ENCODE measurements at places on chromosomes 16 and 17. TPM values are rescaled to one million over a fixed set of nuclear protein-coding genes. Genes with fewer than 3 reads are reported as not detected.
A peak's percentile ranks its signal among the peaks of the same experiment; 100 is the strongest.

- DNase-seq, result no peak
Observed at GRCh38 chr16:57318240-57318970, 33.9 kb upstream of the PLLP start.

DNA sequence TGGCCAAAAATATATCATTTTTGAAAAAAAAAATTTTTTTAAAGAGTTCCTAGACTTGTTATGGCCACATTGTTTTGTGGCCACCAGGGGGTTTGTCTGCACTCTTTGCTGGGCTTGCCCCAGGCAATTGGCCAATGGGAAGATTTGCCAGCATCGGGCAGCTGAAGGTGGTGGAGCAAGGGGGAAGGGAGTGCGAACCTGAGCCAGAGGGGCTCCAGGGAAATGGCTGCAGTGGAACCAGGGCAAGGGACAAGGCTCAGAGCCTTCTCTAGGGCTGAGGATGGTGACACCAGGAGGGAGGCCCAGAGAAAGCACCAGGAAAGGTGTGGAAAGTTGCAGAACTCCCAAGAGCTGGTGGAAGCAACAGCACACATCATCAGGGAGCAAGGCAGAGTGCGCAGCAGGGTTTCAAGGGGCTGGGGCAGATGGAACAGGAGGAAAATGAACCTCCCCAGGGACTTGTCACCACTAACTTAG, 15.5 kb upstream of the CMIP start:
- DNase-seq, result peak; percentile 46

- DNase-seq, result no peak
Observed at GRCh38 chr17:72711521-72712310, 380.8 kb downstream of the SLC39A11 start.

DNA sequence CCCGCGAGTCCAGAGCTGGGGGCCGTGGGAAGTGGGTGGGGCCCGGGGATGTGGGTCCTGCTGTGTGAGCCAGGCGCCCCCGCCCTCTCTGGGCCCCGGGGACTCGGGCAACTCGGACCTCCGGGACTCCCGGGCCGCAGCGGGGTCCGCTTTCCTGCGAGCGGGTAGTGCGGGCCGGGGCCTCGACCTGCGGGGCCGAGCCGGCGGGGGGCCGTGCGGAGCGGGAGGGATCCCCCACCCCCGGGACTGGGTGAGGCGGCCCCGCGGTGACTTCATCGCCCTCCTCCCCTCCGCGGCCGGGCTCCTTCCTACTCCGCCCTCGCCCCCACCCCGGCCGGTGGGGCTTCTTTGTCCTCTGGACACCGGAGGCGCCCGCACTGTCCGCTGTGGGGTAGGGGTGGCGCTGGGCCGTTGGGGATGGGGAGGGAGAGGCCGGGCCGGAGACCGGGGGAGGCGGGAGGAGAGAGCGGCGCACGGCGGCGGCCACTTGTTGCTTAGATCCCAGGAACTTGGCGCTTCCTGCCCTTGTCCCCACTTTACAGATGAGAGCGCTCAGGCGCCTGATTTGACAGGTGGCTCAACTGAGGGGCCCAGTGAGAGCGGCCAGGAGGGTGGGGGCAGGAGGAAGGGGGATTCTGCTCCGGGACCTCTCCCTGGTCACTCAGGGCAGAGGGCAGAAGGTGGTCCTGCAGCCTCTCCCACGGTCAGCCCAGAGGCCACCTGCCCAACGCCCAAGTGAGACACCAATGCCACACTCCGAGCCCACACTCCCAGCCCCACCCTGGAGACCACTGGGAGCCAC, 874 bp downstream of the CMTM3 start:
- DNase-seq, result peak; percentile 51

- DNase-seq, result no peak
Observed at GRCh38 chr16:51114382-51114781, 36.7 kb downstream of the SALL1 start.

GALR2 gene
- total RNA-seq, result not detected
